ENCODE measurements at places on chromosomes 4 and X.

DNA sequence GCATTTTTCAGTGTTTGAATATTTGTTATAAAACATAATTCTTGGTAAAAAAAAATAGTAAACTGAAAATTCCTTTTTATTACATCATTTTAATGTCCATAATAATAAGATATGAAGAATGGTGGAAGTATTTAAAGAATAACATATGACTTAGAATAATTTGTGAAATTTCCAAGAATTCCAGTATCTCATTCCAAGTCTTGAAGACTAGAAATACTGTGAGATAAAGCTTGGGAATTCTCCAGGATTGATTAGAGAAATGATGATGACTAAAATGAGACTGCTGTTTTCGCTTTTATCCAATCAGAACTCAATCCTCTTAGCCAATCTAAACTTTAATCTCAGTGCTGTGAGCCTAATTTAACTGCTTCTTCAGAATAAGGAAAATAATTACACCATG lies 184.2 kb upstream of the HCCS start:
- no peak for DNase-seq

GRCh38 chrX:68833855-68834331 lies 5.1 kb downstream of the EFNB1 start:
- peak; percentile 7 for DNase-seq

GRCh38 chr4:19992471-19993093 lies 259.1 kb upstream of the SLIT2 start:
- DNase-seq, result no peak

- peak; percentile 25 for DNase-seq
Measured at GRCh38 chr4:90584051-90584450, 456.9 kb downstream of the CCSER1 start.

- no peak for DNase-seq
Measured at GRCh38 chr4:108813261-108813660, 50.4 kb upstream of the ETNPPL start.

- DNase-seq, result no peak
Measured at GRCh38 chr4:119851649-119852048, 215.0 kb downstream of the MAD2L1 start.

- no peak for DNase-seq
Measured at GRCh38 chrX:9153300-9153699, 119.4 kb upstream of the FAM9B start.
